ENCODE measurements at places on chromosomes 12 and 14.

DNA sequence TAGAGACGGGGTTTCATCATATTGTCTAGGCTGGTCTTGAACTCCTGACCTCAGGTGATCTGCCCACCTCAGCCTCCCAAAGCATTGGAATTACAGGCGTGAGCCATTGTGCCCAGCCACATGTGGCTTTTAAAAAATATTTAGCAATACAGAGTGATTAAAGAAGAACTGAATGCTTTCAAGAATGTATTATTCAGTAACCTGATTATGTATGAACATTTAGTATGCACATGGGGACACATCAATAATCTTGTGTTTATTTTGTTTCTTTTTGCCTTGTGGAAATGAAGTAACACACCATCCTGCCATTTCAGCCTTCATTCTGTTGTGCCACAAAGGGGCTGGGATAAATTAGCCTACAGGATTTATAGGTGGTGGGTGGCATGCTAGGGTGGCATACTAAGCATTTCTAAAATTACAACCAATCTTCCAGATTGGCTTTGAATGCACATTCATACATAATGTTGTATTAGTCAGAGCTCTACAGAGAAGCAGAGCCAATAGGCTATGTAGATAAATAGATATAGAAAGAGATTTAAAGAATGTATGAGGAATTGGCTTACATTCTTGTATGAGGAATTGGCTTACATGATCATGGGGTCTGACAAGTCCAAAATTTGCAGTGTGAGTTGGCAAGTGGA, 25.5 kb upstream of the TXNRD1 start:
- DNase-seq: peak; percentile 30

GRCh38 chr14:23723911-23724310, 87.7 kb downstream of the DHRS2 start:
- DNase-seq: no peak

GRCh38 chr12:78700565-78700964, 164.0 kb upstream of the SYT1 start:
- DNase-seq: no peak

GRCh38 chr12:5458229-5459050, 26.5 kb downstream of the NTF3 start:
- no peak for DNase-seq

DNA sequence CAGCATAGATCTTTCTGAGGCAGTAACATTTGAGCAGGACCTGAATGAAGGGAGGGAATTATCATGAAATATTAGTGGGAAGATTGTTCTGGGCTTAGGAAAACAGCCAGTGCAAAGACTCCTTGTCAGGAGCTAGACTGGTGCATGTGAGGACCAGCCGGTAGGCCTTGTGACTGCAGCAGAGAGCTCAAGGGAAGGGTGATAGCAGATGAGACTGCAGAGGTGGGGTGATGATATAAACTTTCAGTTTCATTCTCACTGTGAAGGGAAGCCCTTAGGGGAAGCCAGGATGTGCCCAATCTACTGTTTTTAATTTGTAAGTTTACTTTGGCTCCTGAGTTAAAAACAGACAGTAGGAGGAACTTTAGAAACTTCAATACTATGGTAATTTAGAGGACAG, 12.4 kb downstream of the IL22 start:
- no peak for DNase-seq

DNA sequence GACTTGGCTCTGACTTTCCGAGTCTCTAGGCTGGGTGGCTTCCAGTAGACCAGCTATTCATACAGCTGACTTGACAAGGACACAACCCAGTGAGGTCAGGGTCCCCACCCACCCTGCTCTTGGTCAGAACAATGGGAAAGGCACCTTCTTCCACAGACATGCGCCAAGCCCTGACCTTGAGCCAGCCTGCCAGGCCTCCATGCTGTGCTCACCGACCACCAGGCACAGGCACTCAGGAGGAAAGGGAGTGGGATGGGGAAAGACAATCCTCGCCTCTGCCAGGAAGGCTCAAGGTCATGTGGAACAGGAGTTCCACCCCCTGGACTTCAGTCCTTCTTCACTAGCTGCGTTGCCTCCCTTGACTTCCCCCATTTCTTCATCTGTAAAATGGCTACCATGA, 31.4 kb downstream of the GALNT16 start:
- no peak for DNase-seq

DNA sequence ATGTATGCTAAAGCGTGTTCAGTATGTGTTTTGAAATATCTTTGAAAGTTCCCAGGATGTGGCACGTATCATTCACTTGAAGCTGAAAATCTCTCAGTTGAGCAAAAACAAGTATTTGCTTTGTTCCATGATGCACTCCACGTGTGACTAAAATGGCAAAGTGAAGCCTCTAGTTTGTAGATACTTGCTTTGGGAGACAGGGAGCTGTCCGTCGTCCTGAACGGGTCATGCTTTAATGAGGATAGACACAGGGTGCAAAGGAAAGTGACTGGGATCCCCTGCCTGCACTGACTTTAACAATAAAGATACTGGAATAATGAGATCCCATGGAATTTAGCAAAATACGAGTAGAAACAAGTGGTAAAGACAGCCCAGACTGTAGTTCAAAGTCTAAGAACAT, 991.4 kb downstream of the NRXN3 start:
- DNase-seq: no peak

DNA sequence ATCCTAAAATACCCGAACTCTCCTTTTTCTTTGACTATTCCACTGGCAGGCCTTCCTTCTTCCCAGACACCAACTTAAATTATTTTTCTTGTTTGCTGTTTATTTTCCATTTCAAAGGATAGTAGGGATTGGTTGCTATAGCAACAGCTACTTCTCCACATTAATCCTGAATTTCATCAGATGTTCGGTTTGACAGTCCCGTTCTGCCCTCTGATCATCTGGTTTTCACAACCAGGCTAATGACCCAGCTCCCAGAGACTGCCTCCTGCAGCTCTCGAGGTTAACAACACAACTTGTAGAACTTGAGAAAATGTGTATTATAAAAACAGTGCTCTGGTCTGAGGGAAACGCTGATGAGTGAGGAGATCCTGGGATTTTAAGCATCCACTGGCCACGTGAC, 45.5 kb downstream of the NUAK1 start:
- no peak for DNase-seq

- DNase-seq: no peak
These were observed 150.0 kb upstream of the PLEKHA5 start for GRCh38 chr12:18979401-18980126.

DNA sequence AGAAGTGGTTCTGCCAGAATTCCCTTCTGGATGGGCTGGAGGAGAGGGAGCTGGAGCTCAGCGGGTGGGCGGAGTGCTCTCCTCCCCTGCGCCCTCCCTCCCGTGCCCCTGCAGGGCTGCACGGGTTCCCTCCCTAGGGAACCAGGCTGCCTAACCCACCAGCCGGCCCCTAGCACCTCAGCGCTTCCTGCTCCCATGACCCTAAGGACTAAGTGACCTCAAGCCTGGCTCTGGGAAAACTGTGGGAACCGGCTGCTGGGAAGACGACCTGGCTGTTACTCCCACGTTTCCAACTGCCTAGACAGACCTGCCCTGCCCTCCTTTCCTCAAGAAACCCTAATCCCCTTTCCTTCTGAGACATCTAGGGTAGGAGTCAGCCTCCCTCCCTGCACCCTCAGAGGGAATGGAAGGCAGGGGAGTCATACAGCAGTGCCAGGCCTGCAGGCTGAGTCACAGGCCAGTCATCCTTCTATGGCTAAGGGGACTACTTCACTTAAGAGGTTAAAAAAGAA, 31.5 kb downstream of the SLC6A12 start:
- DNase-seq: peak; percentile 31

DNA sequence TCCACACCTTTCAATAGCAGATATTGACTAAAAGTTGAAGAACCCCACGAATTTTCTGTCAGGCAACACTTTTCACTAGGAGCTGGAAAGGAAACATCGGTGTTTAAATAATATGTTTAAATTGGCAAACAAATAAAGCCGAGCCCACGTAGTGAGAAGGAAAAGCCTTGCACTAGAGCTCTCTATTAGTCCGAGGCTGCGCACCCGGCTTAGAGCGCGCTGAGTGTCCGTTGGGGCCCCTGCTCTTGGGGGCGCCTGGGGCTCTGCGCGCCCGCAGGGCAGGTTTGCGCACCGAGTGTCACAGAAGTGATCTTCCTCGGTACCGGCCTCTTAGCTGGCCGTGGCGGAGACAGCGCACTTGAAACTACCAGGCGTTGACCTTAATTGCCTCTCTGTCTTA, 6.4 kb downstream of the TTC6 start:
- no peak for DNase-seq

- no peak for DNase-seq
These were observed 4.5 kb upstream of the KRT71 start for GRCh38 chr12:52557476-52557875.

- DNase-seq: no peak
These were observed 180.5 kb downstream of the CAND1 start for GRCh38 chr12:67449591-67450052.

- no peak for DNase-seq
These were observed 49.4 kb downstream of the SLC8A3 start for GRCh38 chr14:70139384-70139783.

DNA sequence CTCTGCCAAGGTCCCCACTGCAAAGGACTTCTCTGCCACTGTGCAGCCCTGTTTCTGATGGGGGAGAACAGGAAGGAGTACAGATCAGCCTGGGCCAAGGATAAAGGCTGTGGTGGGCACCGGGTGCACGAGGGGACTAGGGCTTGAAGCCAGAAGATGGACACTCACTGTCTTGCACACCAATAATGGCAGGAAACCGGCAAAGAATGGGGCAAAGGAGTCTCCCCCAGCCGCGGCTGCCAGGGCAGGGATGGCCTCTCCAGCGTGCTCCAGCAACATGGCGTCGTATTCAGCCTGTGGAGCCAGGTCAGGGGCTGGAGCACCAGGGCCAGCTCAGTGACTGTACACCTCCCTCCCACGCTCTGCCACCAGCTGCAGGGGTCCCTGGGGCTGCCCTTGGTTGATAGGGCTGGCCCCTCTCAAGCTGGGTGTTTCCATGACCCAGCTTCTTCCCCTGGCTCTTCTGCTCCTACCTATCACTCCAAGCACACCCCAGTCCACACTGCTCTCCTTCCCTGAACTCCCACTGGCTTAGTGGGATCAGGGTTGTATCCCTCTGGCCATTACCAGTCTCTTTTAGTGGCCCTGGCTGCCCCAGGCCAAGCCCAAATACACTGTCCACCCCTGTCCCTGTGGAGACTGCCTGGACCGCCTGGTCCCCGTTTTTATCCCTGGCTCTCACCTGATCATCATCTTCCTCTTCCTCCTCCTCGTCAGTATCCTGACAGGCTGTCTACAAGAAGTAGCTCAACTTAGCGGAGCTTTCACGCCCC, 6.3 kb downstream of the IPO4 start:
- DNase-seq: no peak

DNA sequence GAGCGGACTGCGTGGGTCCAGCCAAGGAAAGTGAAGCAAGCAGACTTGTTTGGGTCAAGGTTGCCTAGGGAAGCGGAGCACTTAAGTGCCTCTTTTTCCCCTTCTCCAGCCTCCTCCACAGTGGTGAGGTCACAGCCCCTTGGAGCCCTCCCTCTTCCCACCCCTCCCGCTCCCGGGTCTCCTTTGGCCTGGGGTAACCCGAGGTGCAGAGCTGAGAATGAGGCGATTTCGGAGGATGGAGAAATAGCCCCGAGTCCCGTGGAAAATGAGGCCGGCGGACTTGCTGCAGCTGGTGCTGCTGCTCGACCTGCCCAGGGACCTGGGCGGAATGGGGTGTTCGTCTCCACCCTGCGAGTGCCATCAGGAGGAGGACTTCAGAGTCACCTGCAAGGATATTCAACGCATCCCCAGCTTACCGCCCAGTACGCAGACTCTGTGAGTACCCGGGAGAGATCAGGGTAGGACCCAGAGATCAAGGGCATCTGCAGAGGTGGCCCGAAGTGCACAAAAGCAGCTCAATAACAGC, at the start of gene TSHR:
Gene TSHR, plus strand, starts transcription at position 206 of the 526 bp plus-strand sequence. Its CDS starts 60 bp downstream, at position 266.
- no peak for DNase-seq

DNA sequence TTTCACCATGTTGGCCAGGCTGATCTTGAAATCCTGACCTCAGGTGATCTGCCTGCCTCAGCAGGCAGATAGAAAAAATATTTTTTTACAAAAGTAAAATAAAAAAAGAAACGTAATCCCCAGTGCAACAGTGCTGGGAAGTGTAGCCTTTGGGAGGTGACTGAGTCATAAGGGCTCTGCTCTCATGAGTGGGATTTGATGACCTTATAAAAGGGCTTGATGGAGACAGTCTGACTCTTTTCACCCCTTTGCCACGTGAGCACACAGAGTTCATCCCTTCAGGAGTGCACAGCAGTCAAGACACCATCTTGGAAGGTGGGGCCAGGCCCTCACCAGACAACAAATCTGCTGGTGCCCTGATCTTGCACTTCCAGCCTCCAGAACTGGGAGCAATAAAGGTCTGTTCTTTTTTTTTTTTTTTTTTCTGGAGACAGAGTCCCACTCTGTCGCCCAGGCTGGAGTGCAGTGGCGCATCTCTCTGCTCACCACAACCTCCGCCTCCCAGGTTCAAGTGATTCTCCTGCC, 24.7 kb upstream of the DYNC1H1 start:
- no peak for DNase-seq

- no peak for DNase-seq
These were observed 33.6 kb upstream of the HIF1A start for GRCh38 chr14:61661471-61662400.

- no peak for DNase-seq
These were observed 89.1 kb upstream of the VASH1 start for GRCh38 chr14:76672123-76672522.

- DNase-seq: peak; percentile 56
These were observed 202.6 kb downstream of the CRADD start for GRCh38 chr12:93879476-93880421.

DNA sequence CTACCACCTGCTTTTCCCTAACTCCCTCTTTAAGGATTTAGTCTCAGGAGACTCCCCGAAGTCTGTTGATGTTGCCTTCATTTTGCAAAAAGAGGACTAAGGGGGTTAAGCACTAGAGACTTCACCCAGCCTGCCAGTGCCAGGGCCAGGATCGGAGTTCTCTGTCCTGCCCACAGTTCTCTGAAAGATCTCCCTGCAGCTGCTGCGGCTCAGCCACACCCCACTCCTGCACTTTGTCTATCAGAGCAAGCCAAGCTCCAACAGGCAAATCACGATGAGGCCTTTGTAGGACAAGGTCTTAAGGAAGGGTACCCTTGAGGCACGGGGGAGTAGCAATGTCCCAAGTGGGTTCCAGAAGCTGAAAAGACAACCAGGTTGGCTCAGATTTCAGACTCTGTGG, 148.8 kb upstream of the EGLN3 start:
- no peak for DNase-seq

- DNase-seq: no peak
These were observed 60.4 kb upstream of the ARID2 start for GRCh38 chr12:45669093-45669492.

GRCh38 chr14:52053044-52053443, 15.8 kb downstream of the NID2 start:
- DNase-seq: no peak

DNA sequence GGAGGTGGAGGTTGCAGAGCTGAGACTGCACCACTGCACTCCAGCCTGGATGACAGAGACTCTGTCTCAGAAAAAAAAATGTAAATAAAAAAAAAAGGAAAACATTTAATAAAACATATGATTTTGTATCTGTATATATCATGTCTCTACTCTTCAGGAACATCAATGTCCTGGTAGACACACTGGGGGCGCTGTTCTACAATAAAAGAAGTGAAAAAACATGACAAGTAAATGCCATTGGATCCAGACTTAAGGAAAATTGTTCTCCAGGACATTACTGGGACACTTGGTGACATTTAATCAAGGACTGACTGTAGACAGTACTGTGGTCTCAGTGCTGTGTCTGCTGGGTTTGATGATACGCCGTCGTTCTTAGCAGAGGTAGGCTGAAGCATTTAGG, 15.5 kb upstream of the KLC1 start:
- no peak for DNase-seq

Measured in fibroblast of skin of left quadriceps (primary cell).